ENCODE measurements at places on chromosomes 11 and 22.

DNA sequence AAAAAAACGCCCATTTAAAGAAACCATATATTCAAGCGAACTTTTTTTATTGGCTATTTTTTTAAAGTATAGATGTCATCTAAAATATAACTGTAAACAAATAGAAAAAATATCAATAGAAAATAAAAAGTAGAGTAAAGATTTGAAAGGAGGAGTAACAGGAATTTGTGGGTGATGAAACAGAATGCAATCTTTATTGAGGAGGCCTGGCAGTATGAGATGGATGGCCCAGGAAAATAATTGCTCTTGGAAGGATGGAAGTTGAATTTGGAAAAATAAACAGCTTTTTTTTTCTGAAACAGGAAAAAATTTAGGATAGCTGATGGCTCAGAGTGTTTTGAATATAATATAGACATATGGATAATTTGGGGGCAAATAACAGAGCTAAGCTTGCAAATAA, 219.0 kb downstream of the CASP12 start:
- DNase-seq: no peak

- no peak for DNase-seq
Observed at GRCh38 chr22:44927463-44928135, 82.2 kb downstream of the PHF21B start.

- DNase-seq: peak; percentile 64
Observed at GRCh38 chr22:42937164-42937843, 77.6 kb downstream of the PACSIN2 start.

- no peak for DNase-seq
Observed at GRCh38 chr11:42034826-42035225, 575.4 kb upstream of the LRRC4C start.

- DNase-seq: no peak
Observed at GRCh38 chr11:93895106-93895862, 44.9 kb upstream of the VSTM5 start.

GRCh38 chr11:1948389-1948788, 1.3 kb downstream of the MRPL23 start:
- DNase-seq: peak; percentile 51

- DNase-seq: no peak
Observed at GRCh38 chr11:92717240-92717639, 252.2 kb upstream of the MTNR1B start.

DNA sequence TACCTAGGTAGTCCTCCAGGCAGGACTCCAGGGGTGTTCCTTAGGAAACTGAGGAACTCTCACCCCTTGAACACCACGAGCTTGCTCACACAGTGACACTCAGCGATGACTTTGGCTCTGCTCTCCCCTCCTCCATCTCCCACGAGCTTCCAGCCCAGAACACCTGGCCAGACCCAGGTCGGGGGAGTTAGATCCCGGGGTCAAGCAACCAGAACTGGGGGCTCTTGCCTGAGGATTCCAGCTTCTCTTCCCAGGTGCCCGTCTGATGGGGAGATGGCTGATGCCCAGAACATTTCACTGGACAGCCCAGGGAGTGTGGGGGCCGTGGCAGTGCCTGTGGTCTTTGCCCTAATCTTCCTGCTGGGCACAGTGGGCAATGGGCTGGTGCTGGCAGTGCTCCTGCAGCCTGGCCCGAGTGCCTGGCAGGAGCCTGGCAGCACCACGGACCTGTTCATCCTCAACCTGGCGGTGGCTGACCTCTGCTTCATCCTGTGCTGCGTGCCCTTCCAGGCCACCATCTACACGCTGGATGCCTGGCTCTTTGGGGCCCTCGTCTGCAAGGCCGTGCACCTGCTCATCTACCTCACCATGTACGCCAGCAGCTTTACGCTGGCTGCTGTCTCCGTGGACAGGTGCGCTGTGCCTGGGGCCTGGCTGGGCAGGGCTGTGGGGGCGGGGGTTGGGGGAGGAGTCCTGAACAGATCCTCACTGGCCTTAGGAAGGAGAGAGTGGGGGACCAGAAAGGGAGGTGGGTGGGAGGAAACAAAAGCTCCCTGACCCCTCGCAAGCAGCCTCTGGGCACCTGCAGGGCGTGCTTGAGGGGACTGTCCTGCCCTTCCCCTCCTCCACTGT, at the start of gene GALR3:
TSS of gene GALR3 (plus strand) at position 249 of the 852 bp plus-strand sequence. CDS start at position 274, 25 bp downstream.
- no peak for DNase-seq

DNA sequence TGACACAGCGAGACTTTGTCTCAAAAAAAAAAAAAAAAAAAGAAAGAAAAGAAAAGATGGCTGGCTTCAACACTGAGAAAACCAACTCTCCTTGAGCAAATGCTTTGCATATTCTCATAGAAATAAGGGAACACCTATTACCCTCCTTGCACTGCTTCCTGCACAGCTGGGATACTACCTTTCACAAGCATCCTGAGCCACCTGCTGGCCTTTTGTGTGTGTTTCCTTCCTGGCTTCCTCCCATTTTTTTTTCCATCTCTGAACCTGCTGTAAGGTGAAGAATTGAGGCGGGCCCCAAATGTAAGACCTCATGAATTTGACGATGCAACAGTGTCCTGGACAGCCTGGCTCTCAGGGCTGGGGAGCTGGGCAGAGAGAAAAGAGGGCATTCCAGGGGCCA, 1.9 kb upstream of the RFPL3 start:
- no peak for DNase-seq

DNA sequence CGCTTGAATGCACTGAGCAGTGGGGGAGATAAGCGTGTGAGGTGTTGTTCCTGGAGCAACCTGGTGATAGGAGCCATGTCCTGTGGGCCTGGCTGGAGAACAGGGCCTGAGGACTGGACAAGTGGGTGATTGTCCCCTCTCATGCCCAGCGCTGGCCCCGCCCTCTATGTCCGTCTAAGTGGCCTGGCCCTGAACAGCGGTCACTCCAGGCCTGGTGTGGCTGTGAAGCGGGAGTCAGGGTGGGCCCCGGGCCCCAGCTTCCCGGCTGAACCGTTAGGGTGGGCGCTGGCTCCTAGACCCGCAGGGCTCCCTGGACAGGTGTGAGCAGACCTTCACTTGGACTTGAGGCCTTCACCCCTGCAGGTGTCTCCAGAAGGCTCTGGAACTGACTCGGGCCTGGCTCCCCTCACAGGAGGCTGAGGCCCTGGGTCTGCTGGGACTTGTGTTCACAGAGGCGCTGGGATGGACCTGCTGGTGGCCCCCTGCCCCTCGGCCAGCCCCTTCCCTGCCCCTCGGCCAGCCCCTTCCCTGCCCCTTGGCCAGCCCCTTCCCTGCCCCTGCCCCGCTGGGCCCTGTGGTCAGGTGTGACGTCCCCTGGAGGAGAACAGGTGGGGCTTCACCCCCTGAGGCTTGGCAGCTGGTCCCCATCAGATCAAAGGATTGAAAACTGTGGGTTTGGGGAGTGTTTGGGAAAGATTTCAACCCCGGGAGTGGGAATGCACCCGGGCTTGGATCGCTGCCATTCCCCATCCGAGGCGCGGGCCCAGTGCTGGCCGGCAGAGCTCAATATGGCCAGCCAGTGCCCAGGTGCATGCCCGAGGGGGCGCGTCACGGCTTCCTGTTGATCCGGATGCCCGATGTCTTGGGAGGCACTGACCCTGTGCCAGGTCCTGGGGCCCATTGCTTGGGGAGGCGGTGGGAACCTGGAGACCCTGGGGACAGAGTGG, 3.2 kb upstream of the MUC6 start:
- DNase-seq: peak; percentile 31

- peak; percentile 97 for DNase-seq
Observed at GRCh38 chr11:58578136-58578634, 678 bp upstream of the ZFP91 start.

GRCh38 chr22:37178350-37179125, 9.5 kb downstream of the C1QTNF6 start:
- no peak for DNase-seq

DNA sequence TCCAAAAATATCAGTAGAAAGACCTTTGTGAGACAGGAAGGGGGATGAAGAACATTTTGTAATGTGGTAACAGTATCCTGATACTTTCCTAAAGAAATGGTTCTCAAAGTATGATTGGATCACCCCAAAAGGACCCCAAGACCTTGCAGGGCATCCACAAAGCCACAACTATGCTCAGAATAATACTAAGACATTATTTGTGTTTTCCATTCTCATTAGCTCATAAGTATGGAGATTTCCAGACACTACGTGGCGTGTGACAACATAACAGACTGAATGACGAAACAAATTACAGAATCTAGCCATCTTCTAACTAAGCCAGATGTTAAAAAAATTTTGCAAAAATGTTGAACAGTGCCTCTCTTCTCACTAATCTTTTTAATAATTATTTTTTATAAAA, 24.9 kb downstream of the CHEK2 start:
- DNase-seq: no peak

DNA sequence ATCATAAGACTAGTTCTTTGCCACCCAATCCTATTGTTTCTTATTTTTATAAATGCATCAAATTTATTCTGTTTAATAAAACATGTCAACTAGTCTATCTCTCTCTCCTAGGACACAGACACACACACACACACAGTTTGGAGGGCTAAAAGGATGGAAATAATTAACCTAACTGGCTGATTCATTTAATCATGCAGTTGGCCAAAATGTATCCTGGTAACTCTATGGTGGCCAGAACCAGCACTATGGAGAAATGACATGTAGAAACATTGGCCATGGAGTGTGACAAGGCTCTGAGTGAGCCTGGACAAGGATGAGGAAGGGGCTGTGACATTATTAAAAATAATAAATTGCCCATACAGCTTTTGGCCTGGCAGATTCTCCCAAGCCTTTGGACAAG, 64.1 kb downstream of the CLPB start:
- no peak for DNase-seq

DNA sequence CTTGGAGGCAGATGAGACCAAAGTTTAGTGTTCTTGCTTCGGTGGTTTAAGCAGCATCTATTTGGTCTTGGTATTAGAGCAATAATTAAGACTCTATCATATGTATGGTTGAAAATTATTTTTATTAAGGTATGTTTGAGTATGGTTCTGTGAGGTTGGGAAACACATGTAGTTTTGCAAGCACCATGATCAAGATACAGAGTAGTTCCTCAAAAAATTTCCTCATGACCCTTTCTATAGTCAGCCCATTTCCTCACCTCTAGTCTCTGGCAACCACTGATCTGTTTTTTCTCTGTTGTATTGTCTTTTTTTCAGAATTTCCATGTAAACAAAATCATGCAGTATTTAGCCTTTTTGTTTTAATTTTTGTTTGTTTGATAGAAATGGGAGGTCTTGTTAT, 18.4 kb downstream of the MTMR3 start:
- no peak for DNase-seq

- peak; percentile 63 for DNase-seq
Observed at GRCh38 chr22:20531404-20532201, 24.2 kb downstream of the MED15 start.

- DNase-seq: no peak
Observed at GRCh38 chr11:47891886-47892285, 43.7 kb upstream of the NUP160 start.

- DNase-seq: no peak
Observed at GRCh38 chr22:43006753-43007152, 8.2 kb downstream of the PACSIN2 start.

DNA sequence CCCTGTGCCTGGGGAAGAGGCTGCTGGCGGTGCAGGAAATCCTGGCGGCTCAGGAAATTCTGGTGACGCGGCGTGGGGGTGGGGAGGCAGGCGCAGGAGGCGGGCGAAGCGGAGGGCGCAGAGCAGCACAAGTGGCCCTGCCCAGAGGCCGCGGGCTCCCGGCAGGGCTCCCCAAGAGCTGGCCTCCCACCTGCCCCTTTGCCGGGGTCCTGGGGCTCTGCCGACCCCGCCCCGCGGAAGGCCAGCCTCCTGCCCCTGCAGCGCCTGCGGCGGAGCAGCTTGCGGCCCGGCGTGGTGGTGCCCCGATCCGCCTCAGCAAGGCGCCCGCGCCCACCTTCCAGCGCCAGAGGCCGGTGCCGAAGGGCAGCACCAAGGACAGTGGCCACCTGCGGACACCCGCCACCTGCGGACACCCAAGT, 100.2 kb upstream of the OR4C13 start:
- no peak for DNase-seq

GRCh38 chr22:19260194-19260593, 31.3 kb downstream of the CLTCL1 start:
- no peak for DNase-seq

DNA sequence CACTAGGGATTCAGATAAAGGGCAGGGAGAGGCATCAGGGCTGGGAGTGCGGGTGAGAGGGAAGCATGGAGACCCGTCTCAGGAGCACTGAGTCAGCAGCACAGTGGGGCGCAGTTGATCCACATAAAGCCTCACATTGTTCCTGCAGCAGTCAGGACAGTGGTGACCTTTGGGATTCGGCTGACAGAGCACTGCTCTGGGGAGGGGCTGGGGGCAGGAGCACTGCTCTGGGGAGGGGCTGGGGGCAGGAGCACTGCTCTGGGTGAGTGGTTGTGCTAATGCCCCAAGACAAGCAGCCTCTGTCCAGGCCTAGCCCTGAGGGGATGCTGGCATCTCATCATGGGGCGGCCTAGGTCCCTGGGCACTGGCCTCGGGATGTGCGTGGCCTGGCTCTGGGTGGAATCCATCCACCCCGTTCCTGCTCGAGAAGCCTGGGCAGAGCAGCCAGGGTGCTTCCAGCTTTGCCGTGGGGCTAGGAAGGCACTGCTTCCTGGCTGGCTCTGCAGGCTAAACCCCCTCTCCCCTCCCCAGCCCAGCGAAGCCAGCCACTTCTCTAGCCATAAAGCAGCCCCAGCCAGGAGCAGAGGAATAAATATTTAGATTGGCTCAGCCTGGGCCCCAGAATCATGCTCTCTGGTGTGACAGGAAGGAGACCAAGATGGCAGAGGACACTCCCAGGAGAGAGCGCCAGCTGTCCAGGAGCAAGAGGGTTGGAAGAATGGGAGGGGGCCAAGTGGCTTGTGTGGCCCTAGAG, 7.3 kb downstream of the OAF start:
- DNase-seq: no peak

DNA sequence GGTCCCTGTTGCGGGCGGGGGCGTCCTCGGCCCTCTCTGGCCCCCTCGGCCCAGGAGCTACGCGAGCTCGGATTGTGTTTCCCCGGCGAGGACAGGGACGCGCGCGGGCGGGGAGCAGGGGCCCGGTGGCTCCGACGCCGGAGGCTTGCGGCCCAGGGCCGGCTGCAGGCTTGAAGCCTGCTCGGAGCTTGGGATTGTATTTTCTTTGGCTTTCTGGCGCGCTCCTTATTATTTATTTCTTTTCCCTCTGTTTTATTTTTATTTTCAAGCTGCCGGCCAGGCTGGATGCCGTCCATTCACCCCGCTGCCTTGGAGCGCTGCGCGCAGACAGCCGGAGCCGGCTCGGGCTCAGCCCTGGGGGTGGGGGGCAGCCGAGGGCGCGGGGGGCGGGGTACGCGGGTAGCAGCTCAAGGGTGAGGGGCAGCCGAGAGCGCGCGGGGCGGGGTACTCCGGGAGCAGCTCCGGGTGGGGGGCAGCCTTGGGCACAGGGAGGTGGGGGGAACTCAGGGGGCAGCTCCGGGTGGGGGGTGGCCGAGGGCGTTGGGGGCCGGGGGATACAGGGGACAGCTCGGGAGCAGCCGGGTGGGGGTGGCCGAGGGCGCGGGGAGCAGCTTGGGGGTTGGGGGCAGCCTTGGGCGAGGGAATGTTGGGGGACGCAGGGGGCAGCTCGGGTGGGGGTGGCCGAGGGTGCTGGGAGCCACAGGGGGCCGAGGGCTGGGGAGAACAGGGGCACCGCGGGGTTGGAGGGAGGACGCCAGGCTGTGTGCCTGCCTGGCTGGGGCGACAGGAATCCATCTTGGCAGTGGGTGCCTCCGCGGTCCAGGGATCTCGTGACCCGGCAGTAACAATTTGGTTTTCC, 42.7 kb downstream of the KCNJ1 start:
- DNase-seq: no peak
